NCI-H2227 treated with DMSO at 0.1 percent for 48 hours (cell line): ENCODE measurements at places on chromosomes 3 and 15.

GRCh38 chr3:109644332-109644731 is 307.0 kb upstream of the DPPA4 start:
- no peak for DNase-seq

GRCh38 chr3:40623567-40623966 is 98.8 kb downstream of the ZNF621 start:
- no peak for DNase-seq

- no peak for DNase-seq
Measured at GRCh38 chr3:47323431-47324277, 40.9 kb downstream of the KLHL18 start.

GRCh38 chr15:100205549-100206295 is 136.1 kb downstream of the ADAMTS17 start:
- no peak for DNase-seq

DNA sequence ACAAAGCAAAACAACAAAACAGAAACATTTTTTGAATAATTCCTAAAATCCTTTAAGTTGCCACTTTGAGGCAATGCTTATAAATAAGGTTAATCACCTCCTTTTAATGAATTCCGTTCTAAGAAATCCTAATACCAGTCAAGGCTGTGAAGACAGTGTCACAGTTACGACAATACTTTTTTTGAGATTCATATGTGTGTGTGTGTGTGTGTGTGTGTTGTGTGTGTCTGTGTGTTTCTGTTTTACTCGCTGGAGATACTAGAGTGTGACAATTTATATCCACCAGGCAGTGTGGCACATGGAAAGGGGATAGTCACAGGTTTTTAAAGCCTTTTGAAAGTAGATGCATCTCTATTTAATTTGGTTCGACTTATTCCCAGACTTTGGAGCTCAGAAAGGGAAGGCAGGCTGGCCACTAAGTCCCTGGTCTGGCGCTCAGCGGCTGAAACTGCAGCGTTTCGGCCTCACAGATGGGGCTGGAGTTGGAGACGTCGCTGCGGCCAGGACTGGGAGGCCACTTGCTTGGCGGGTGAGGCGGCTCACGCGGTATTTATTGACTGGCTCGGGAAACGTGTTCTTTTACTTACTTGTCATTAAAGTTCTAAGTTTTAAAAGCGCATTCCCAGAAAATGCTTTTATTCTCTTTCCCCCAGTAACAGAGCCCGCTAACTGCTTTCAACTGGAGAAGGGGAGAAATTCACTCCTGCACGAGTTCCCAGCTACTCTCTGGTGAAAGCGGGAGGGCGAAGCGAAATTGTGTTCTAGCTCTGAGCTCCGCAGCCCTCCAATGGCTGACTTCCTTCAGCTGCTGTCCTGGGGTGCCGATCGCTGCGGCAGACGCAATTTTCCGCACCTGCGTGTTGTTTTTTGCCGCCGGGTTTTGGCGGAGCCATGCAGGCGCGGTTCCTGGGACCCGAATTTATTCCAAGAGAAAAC is 13.7 kb downstream of the ZIC1 start:
- DNase-seq = no peak

DNA sequence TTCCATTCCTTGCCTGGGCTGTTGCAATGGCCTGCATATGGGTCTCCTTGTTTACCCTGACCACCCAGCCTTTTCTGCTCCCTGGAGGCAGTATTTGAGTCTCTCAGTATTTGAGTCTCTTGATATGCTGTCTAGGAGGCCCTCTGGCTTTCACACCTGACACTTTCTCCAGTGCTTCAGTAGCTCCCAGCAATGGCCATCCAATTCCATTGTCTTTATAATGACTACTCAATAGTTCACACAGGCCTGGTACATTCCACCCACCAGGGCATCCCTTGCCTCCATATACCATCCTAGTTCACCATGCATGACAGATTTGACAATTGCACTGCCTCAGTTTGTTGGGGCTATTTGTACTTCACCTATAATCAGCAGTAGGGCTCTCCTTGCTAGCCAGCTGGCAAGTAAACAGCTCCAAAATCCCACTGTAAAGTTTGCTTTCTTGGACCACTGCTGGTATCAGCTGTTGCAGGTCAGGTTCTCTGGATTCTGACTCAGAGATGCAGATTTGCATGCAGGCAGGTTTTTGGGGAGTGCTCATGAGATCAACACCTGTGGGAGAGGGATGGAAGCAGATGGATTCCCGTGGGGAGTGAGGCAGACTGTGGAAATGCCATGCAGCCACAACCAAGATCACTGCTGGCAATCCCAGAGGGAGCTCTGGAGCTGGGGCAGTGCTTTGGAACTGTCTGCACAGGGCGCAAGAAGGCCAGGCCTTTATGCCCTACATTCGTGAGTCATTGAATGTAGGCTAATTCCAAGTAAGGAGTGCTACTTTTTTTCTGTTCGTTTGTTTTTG is 19.1 kb upstream of the XIRP1 start:
- no peak for DNase-seq

DNA sequence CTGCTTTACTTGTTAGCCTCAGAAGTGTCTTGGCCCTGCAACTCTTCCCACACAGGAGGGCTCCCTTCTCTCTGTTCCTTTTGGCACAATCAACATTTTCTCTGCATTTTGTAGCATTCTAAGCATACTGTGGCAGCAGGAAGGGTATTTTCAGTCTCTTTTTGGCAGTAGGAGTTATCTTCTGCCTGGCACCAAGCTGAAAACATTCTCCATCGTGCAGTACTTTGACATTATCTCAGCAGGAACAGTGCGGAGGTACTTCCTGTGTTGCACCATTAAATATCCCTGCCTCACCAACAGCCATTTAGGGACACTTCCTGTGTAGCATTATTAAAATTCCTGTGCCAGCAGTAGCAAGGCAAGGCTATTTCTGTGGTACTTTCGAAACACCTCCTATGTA is 233.2 kb upstream of the SEMA6D start:
- DNase-seq = no peak

DNA sequence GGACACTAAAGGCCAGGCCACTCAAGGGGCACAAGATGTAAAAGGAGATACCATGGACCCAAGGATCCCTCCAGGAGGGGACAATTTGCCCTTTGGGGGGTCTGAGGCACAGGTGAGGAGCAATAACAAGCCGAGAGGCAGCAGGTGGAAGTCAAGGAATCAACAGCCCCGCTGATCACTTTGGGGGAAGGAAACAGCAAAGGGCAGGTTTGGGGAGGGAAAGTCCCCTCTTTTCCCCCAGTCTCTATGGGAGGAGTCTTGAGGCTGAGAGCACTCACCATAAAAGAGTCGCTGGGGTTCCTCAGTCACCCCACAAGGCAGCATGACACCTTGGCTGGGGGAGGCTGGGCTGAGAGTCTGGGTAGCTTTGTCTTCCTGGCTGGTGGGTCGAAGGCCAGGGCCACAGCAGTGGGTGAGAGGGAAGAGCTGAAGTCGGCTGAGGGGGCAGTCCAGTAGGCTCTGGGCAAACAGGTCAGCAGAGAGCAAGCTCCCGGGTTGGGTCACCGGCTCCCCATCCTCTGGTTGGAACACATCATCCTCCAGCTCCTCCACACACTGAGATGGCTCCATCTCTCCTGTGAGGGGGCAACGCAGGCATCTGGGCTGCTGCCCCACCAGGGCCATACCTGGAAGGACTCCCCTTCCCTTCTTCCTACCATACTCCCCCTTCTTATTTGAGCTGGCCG is 3.0 kb downstream of the BMF start:
- no peak for DNase-seq

DNA sequence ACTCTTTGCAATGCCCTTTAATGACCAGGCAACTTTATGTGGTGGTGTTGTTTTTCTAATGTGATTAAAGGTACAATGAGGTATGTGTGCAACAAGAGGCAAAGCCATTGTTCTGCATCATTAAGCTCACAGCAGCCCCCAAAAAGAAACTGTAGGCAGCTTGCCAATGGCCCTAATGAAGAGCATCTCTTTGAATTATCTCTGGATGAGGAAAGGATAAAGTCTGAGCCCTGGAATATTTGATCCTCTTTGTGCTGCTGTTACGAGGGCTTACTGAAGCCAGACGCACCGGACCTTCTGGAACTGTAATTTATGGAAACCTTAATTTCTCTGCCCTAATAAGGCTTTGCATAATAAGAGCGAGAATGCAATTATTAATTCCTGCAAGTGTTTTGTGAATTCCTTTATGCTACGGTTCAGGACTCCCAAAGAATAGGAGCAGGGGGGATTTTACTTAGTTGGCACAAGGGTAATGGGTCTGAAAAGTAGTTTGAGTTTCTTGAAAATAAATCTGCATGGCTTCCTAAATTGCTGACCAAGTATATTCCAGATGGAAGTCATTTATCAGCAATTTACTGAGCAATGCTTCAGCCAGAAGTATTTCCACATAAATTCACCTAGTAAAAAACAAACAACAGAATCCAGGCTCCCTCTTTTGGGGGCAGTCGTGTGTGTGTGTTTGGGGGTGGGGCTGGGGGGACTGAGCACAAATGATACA is 193.4 kb downstream of the PDZRN3 start:
- no peak for DNase-seq

GRCh38 chr15:63636518-63637061 is 39.4 kb downstream of the FBXL22 start:
- no peak for DNase-seq

- DNase-seq = no peak
Measured at GRCh38 chr3:182308328-182308727, 485.0 kb upstream of the ATP11B start.
